ENCODE measurements at places on chromosomes 12 and 14.

DNA sequence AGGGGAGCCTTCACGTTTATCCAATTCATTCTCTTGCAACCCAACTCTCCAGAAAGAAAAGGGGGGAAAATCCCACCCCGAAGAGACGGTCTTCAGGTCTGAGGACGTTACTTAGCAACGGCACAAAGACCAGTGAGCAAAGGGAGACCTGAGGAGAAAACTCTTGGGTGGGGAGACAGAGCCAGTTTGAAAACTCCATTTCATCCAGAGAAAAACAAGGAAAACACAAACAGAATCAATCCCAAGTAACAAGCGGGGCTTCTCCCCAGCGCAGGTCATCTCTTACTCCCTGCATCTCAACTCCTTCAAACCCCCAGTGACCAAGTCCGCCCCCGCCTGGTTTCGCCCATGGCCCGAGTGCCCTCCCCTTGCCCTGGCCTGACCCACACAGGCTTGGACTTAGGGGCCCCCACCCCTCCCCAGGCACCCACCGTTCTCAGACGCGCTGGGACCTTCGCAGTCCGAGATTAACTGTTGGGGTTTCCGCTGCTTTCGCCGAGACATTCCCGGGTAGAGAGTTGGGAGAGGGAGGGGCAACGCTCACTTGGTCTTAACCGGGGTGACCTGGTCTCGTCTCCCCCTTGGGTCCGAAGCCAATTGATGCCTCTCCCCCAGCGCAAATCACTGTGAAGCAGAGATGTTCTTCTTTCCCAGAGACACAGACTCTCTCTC, 10.4 kb upstream of the SALL2 start:
- DNase-seq, result no peak

DNA sequence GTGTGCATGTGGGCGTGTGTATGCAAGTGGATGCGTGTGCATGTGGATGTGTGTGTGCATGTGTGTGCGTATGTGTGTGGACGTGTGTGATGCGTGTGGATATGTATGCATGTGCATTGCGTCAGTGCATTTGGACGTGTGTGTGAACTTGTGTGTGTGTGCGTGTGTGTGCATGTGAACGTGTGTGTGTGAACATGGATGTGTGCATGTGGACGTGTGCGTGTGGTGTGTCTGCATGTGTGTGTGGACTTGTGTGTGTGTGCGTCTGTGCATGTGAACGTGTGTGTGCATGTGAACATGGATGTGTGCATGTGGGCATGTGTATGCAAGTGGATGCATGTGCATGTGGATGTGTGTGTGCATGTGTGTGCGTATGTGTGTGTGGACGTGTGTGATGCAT, 34.4 kb upstream of the FBRSL1 start:
- DNase-seq, result no peak

DNA sequence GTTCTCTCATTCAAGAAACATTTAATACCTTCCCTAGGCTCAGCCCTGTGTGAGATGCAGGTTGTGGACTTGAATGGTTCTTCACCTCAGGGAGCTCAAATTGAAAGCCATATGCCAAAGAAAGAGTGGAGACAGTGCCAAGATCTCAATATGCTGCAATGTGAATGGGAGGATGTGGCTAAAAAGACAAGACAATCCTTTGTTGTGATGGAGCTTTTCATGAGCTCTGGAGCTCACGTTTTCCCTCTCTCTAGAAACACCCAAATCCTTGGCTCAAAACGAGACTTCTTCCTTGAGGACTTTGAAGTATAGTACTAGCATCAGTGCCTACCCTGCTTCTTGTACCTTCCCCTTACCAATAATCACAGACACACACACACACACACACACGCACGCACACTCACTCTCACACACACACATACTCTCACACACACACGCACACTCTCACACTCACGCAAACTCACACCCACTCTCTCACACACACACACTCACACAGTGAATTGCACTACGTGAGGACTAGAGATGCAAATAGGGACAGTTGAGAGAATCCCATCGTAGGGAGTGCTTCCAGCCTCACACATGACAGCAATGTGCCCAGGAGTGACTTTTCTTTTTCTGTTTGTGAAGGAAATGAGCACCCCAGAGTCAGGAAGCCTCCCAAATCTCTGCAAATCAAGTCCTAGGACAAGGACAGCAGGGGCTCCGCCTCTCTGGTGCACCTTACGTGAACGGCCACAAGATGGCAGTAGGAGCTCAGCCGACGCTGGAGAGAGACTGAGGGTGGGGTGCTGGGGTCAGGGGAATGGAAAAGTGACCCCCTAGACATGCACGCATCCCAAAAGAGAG, 231.4 kb downstream of the PCNX1 start:
- DNase-seq, result peak; percentile 10

GRCh38 chr14:84468153-84468552, 1061.8 kb upstream of the FLRT2 start:
- no peak for DNase-seq

- no peak for DNase-seq
These were observed 221.8 kb downstream of the MSRB3 start for GRCh38 chr12:65500091-65500900.

DNA sequence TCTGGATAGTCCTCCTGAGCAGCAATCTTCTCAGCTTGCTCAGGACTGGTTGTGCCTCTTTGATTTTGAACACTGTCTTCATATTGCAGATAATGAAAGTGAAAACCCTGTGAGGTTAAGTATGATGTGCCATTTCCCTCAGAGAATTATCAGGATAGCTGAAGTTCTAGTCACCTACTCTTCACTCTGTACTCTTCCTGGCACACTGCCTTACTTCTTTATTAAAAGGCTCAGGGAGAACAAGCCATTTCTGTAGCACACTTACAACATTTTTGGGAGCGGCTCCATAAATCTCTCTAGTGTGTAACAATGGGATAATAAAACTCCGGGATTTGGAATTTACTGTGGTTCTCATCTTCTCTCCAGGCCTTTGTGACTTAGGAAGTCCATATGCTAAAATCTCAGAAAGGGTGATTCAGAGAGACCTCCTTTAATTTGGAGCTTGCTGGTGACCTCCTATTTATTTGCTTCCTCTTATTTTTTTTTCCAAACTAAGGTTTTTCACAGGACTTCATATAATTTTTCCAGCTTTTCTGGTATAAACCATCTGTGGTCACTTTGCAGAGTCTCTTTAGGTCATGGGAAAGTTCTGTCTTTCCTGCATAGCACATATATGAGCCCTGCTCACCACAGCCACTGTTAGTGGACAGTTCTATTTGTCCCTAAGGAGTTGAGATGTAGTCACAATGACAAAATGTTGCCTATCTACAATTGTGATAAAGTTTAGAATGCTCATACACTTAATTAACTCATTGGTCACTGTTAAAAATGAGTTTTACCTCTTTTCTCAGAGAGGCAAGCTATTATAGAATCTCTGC, 53.5 kb upstream of the LDHB start:
- DNase-seq, result no peak

DNA sequence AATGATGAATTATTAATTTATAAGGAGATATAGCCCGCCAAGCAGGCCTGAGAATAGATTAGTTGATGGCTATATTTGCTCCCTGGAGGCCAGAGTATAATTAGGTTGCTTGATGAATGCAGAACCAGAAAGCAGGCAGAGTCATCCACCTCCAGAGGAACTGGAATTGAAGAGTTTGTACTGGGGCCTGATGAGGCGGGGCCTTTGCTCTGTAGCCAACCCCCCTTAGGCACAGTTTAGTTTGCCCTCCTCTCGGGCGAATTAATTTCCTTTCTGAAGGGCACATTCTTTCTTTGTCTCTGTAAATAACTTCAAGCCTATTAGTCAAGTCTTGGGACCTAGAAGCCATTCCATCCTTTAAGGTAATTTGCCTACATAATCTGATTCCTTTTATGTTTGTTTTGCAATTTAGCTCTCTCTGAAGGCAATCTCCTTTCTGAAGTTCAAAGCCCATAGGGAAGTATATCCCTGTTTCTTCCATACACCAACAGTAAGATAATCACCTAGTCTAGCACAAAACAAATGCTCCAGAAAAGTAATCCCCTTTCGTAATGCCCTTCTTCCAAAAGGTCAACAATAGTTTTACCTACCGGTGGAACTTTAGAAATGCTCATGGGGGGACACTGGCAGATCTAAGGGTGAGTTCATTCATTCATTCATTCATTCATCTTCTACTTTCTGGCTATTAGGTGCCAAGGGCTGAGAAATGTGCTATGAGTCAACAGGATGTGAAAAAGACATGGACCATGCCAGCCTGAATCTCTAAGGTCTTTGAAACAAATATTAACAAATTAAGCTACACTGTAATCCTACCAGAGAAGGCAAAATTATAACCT, 84.8 kb upstream of the NUDT4 start:
- DNase-seq, result no peak

GRCh38 chr12:13223179-13223804, 26.8 kb downstream of the EMP1 start:
- DNase-seq, result no peak

GRCh38 chr14:103703433-103704385, 11.5 kb downstream of the XRCC3 start:
- DNase-seq, result no peak

DNA sequence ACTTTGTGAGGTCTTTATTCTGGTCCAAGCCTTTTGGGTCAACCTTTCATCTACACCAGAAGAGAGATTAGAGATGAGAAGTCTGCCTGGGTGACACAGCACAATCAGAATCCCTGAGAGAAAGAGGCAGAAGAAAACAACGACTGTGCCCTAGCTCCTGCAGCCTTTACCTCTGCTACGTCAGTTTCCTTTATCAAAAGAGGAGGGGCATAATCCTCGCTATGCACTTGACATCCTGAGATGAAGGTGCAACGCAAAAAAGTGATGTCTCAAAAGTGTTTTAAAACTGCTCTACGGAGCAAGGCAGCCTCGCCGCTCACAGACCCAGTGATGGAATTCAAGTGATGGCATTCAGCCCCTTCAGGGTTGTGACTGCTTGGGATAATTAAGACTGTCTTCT, 21.7 kb downstream of the ZDHHC22 start:
- DNase-seq, result no peak

All from NCI-H748 treated with DMSO at 0.1 percent for 48 hours (cell line).